ENCODE measurements at places on chromosomes 7 and 10.
A peak's percentile ranks its signal among the peaks of the same experiment; 100 is the strongest.

GRCh38 chr10:104318810-104319741 lies 19.2 kb downstream of the ITPRIP start:
- DNase-seq: no peak

GRCh38 chr10:11074536-11075267 lies 57.0 kb downstream of the CELF2 start:
- no peak for DNase-seq

DNA sequence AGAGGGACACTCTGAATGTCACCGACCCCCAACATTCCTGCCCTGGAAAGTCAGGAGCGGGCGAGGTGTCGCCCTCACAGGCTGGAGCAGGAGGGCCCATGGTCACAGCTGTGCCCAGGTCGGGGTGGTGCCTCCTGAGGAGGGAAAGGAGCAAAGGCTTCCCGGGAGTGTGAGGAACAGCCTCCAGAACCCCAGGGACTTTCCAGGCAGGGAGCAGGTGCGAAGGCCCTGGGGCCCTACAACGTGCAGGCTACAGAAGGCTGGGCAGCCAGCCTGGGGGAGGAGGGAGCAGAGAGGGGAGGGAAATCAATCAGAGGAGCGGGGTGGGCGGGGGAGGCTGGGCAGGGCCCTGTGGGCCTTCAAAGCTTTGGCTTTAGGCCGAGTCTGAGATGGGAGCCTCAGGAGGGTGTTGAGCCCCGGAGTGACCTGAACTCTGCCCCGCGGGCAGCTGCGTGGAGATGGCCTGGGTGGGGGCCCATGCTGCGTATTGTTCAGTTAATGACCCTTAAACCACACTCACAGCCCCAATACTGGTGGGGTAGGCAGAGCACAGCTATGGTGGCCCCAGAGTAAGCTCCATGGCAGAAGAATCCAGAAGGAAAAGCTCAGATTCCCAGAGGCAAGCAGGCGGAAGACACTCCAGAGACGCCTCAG lies 44.2 kb upstream of the PPP2R2D start:
- no peak for DNase-seq

GRCh38 chr7:143416565-143417149 lies 8.0 kb upstream of the EPHA1 start:
- peak; percentile 83 for DNase-seq

- no peak for DNase-seq
Observed at GRCh38 chr7:91082038-91082437, 182.2 kb upstream of the FZD1 start.

- no peak for DNase-seq
Observed at GRCh38 chr10:6274484-6274883, 71.8 kb downstream of the PFKFB3 start.

DNA sequence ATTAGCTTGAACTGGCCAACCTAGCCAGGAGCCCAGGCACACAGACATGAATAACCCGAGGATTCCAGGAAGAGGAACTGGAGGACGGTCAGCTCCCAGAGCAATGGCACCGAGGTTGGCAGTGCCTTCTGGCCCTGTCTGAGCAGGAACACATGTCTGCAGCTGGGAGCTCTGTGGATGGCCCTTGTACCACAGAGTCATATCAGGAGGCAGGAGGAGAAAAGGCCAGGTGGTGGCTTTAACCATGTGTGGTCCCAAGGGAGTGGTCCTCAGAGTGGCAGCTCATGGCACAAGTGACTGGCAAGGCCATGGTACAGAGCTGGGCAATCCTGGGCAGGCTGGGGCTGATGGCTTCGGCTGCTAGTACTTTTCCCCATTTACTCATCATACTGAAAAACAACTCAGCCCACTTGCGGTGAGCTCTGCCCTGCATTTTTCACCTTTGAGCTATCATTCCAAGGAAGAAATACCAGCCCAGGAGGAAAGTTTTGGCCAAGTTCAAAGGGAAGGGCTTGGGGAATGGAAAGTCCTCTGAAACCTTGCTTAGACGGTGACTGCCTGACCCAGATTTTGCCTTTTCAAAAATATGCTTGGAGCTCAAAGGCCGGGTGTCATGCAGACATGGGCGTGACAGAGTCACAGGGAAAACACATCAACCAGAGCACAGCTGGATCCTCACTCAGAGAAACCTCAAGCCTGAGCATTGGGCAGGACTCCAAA lies 25.7 kb upstream of the LOXL4 start:
- DNase-seq: no peak

- no peak for DNase-seq
Observed at GRCh38 chr10:125084191-125084613, 76.2 kb downstream of the CTBP2 start.

- DNase-seq: no peak
Observed at GRCh38 chr7:151830121-151830830, 46.6 kb downstream of the PRKAG2 start.
